Smooth muscle cell of the pulmonary artery (primary cell): ENCODE measurements at places on chromosomes 7 and 10. TPM values are rescaled to one million over a fixed set of nuclear protein-coding genes. Genes with fewer than 3 reads are reported as not detected.

Gene C10orf62
- 0.13 TPM in 1 of 2 replicates, not detected in the other for total RNA-seq

Gene TNS3
- 74.0 and 99.2 TPM in 2 replicates for total RNA-seq

Gene NPVF
- not detected in 2 replicates for total RNA-seq

Gene ABCB1
- total RNA-seq: 0.72 and 1.5 TPM in 2 replicates

Gene GOLGA7B
- total RNA-seq: under 0.01 and 0.03 TPM in 2 replicates

Gene CYP3A5
- total RNA-seq: not detected in 2 replicates
